ENCODE measurements at places on chromosomes 1 and 21. TPM values are rescaled to one million over a fixed set of nuclear protein-coding genes. Genes with fewer than 3 reads are reported as not detected.

- DNase-seq, result no peak
Measured at GRCh38 chr1:25135909-25136308, 96.4 kb downstream of the SYF2 start.

DNA sequence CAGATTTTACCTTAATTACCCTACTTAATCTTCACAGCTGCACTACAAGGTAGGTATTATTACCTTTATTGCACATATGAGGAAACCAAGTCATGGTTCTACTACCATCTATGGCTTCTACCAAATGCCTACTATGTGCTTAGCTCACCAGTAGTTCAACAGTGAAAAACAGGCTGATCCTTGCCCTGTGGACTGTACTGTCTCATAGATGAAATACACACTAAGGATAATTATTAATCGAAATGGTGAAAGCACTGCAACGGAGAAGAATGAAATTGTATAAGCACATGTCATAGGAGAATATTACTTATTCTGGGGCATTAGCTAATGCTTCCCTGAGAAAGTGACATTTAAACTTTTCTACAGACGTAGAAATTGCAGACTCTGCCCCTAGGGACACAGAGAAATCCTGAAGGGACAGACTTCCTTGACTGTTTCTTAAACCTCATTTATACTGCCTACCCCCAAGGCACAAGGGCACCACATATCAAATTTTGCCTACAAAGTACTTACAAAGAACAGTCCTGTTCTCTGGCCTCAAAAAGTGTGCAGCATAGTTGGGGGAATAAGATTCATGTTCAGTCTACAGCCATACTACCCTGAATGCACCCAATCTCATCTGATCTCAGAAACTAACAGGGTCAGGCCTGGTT lies 148.4 kb upstream of the ZC3H11B start:
- no peak for DNase-seq

DNA sequence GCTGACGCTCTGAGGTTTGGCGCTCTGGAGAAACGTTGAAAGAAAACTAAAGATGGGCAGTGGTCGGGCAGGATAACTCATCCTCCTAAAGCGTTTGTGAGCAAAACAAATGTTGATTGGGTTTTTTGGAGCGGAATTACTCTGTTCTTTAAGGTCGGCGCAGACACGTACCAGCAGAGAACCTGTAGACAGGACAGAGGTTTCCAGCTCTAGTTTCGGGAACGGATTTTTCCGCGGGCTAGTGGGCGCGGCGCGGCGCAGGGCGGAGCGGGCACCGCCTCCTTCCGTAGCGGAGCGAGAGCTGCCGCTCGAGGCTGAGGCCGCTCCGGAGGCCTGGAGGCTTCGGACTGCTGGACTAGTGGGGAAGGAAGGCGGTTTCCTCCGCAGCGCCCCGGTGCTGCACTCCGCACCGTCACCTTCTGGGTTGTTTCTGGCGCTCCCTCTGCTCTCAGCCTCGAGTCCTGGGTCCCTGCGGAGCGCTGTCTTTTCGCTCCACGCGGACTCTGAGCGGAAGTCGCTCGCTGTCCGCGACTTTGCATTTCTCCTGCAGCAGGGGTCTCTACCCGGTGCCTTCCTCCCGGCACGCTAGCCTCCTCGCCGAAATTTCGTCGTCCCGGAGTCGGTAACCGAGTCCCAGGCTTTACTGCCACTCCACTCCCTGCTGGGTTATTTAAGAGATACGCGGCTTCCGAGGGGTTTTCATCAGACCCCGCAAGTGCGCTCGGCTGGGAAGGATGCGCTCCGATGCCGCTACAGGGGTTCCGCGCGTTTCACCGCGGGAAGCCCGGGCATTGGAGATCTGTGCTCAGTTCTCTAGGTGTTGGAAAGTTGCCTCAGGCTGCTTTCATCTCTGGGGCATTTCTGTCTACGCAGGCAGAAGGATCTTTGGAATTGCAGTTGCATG lies 7.0 kb downstream of the FOXD2 start:
- no peak for DNase-seq

- no peak for DNase-seq
Measured at GRCh38 chr1:40036574-40036973, 4.0 kb upstream of the CAP1 start.

DNA sequence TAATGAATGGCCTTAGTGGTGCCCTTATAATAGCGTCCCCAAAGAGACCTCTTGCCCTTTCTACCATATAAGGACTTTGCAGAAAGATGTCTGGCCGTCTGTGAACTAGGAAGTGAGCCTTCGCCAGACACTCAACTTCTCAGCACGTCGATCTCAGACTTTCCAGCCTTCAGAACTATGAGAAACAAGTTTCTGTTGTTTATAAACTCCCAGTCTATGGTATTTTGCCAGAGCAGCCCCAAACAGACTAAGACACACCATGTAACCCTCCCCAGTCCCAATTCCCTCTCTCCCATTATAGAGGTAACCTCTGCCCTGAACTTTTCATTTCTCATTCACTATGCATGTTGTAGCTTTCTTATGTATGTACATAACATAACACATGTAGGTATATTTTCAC lies 55.7 kb downstream of the NID1 start:
- no peak for DNase-seq

DNA sequence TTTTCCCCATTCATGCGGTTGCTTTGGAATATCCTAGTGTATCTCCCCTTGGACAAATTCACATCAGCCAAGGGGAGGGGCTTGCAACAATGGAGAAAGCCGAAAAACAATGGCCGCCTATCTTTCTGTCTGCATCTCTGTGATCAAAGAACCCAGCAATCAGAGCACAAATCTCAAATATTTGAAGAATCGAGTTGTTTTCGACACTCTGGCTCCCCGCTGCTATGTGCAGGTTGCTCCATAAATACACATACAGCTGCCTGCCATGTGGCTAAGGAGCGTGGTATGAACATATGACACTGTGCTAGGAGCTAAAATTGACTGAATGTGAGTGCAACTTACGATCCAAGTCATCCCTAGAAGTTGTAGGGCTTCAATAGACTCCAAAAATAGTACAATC lies 8.5 kb downstream of the CFHR4 start:
- no peak for DNase-seq

- no peak for DNase-seq
Measured at GRCh38 chr1:116334868-116335635, 38.0 kb upstream of the ATP1A1 start.

DNA sequence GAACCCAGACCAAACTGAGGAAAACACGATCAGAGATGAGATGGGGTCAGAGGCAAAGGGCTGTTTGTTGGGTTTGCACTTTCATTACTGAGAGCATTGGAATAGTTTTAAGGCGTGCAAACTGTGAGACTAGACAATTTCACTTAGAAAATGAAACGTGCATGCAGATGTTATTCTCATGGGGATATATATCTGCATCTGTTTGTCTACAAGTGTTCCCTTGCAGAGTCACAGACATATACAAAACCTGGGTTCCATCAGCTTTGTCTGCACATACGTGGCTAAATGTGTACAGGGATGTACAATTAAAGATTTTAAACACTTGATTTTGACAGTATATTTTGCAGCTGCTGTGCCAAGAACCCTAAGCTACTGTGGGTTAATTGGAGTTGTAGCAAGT lies 355.4 kb downstream of the KIF26B start:
- DNase-seq, result no peak

DNA sequence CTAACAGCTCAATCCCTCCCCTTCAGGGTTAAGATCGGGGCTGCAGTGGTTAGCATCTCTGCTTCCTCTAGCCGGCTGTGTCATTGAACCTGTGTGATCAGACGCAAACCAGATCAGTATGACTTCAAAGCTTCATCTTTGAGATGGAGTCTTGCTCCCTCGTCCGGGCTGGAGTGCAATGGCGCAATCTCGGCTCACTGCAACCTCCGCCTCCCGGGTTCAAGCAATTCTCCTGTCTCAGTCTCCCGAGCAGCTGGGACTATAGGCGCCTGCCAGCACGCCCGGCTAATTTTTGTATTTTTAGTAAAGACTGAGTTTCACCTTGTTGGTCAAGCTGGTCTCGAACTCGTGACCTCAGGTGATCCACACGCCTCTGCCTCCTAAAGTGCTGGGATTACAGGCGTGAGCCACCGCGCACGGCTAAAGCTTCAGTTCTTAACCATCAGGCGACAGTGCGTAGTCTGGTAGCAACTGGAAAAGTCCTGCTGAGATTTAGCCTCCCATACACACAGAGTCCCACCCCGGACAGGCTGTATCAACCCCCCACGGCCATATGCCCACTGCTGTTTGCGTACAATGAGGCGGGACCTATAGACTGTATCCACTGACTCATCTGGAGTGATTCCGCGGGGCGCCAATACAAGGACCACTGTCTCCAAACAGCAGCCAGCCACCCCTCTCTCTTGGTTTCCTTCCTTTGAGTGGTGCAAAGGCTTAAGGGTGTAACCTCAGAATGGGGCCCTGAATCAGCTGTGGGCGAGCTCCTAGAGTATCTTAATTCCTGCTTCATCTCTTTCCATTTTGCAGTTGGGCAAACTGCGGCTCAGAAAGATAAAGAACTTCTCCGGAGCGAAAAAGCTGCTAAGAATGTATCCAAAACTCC lies 23.3 kb downstream of the CELA3A start:
- peak; percentile 89 for DNase-seq

DNA sequence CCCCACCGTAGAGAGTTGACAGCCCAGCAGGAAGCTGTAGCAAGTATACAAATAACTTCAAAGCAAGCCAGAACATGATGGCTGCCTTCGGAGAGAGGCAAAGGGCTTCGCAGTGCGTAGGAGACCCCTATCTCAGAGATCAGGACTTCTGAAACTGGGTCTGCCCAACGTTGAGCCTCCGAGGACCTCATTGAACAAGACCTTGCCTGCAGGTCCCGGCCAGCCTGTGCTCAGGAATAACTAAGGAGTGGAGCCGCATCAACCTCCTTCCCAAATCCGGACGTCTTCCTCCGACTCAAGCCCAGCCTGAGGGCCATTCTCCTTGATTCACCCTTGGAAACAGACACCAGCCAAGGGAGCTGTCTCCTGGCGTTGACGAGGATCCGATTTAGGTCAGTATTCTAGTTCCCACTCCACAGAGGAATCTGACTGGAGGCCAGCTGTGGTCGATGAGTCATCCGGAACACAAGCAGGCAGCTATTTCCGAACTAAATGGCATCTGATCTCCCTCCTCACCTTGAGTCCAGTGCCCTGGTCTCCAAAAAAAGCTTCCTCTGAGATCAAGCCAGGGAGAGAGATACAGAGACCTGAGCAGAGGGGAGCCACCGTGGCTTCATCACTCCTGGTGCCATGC lies 166.5 kb upstream of the COA6 start:
- DNase-seq, result no peak

DNA sequence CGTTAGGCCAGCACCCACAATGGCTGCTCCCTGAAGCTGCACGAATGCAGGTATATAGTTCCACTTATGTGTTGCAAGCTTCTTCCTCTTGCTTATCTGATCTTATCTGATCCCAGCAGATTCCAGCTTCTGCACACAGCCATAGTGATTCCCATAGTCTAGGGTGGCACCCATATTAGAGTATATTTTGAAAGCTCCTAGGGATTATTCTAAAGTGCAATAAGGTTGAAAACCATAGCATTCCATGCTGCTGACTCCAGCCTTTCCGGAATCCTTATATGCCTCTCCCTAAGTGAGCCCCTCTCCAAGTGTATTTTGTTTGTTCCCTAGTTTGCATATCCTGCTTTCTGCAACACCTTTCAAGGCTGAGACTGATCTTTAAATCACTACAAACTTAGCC lies 432.0 kb downstream of the SETD4 start:
- DNase-seq, result no peak

GRCh38 chr21:7917729-7918128 lies 2603.7 kb upstream of the TPTE start:
- DNase-seq, result no peak

GRCh38 chr21:16870103-16870502 lies 642.7 kb upstream of the CXADR start:
- DNase-seq, result no peak

DNA sequence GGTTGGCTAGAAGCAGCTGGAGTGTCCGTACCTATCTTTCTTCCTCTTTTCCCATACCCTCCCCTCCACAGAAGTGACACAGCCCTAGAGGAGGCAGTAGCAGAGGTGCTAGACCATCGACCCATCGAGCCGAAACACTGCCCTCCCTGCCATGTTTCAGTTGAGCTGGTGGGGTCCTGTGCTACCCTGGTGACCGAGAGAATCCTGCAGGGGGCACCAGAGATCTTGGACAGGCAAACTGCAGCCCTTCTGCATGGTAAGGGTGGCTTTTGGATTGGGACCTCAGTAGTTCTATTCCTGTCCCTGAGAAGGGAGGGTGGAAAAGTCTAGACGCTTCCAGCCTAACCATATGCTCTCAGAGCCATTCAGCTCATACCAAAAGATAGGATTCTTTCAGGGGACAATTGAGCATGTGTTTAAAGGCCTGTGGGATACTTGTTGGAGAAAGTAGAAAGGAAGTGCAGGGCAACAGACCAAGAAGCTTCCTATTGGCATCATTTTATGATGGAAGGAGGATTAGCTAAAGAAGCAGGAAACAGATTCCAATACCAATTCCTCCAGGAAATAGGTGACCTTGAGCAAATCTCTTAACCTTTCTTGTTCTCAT lies 11.7 kb upstream of the BNIPL start:
- DNase-seq, result peak; percentile 89

- no peak for DNase-seq
Measured at GRCh38 chr1:152585586-152585985, 5.3 kb upstream of the LCE3D start.

DNA sequence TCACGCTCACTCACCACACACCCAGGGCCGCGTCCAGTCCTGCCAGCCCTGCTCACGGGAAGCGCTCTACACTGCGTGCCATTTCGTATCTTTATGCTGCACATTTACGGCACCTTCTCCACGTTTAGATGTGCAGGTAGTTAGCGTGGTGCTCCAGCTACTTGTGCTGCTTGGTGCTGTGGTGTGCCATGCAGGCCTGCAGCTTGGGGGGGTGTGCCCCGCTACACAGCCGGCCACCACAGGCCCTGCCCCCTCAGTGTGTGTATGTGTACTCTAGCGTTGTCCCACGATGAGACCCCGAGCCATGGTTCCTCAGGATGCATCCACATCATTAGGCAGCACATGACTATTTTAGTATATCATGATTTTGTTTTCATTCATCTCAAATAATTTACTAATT lies 38.3 kb downstream of the SNAP47 start:
- DNase-seq, result no peak

GRCh38 chr1:177088966-177089365 lies 75.5 kb downstream of the ASTN1 start:
- DNase-seq, result no peak

GRCh38 chr21:33839167-33839716 lies 76.4 kb downstream of the ATP5PO start:
- DNase-seq, result no peak

Gene DFFA
- 39.6 TPM for total RNA-seq

Gene PLPPR5
- total RNA-seq, result not detected

Gene TRNAU1AP
- 23.3 TPM for total RNA-seq

Gene OSCP1
- 5.0 TPM for total RNA-seq

Gene CPT2
- total RNA-seq, result 16.6 TPM

Gene NPHS2
- total RNA-seq, result not detected

Gene OLIG1
- not detected for total RNA-seq
